ENCODE measurements at places on chromosomes 4 and X.

GRCh38 chrX:10618961-10619360 lies 1.4 kb downstream of the MID1 start:
- peaks cover 27% of the 10 kb centered on the region for H3K4me1 ChIP-seq
- DNase-seq, result peak; percentile 24
- no peak overlapping the region for H3K27ac ChIP-seq
- H3K27me3 ChIP-seq, result no peaks in the 10 kb centered on the region
- H3K36me3 ChIP-seq, result no peaks in the 10 kb centered on the region
- H3K4me3 ChIP-seq, result peak overlapping the region; percentile 67

DNA sequence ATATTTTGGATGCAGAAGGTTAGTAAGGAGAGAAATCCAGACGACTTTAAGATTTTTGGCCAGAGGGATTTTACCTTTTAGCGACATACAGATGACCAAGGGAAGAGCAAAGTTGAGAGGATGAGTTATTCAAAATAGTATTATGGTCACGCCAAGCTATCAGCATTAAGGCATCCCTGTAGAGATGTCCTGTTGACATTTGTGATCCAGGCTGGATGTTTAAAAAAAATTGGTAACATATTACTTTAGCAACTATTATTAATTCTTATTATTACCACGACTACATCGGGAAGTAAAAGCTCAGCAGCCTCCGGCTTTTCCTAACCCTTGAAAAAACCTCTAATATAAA lies 562 bp upstream of the OSTC start:
- H3K4me3 ChIP-seq, result peak overlapping the region; percentile 67
- H3K36me3 ChIP-seq, result peaks cover 24% of the 10 kb centered on the region
- no peaks in the 10 kb centered on the region for H3K27me3 ChIP-seq
- peak overlapping the region; percentile 97 for H3K27ac ChIP-seq
- H3K4me1 ChIP-seq, result peaks cover 7% of the 10 kb centered on the region
- DNase-seq, result no peak

DNA sequence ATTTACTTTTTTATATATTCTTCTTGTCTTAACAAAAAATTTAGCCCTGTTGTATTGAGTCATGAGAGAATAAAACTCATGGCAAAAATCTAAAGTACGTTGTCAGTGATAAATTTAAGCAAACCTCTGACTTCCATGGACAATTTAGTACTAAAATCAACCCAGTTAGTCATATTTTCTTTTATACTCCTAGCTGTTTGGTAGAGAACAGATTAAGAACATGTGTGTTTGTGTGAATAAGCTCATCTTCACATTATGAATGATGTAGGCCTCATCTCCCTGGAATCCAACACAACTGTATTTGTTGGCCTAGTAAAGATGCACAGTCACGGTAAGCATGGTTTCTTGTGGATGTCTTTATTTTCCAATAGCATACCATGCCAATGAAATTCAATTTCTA lies 40.8 kb upstream of the FAM47B start:
- H3K27ac ChIP-seq, result no peak overlapping the region
- no peaks in the 10 kb centered on the region for H3K27me3 ChIP-seq
- no peak overlapping the region for H3K4me3 ChIP-seq

DNA sequence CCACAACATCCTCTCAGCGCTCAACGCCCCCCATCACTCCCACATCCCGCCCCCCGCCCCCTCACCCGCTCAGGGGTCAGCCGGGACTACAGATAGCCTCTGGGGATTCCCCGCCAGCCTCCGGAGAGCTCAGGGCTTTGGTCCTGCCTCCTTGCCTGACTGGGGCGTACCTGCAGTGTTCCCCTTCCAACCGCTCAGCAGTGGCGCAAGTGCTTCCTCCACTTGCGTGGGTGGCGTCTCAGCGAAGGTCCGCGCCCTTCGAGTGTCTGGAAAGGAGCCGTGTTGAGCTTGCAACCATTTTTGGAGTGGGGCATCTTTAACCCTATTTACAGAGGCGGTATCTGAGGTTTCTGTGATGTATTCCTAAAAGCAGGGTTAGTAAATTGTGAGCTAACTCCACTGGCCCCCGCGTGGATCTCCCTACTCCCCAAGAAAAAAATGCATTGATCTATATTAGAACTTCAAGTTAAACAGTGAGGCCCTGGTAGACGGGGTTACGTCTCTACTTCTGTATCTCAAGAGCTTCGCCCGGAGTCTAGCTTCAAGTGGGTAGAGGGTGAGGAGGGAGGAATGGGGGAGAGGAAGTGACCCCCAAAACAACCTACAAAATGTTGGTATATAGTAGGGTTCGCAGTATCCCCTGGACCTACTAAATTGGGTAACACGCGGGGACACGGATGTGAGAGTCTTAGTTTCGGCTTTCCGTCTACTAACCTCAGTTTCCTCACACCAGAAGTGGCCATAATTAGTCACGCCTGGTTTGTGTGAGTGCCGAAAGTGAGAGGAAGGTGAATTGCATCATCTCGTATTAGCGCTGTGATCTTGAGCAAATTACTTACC lies 16.1 kb downstream of the NKX3-2 start:
- no peak overlapping the region for H3K27ac ChIP-seq
- H3K27me3 ChIP-seq, result no peaks in the 10 kb centered on the region
- no peaks in the 10 kb centered on the region for H3K36me3 ChIP-seq
- no peaks in the 10 kb centered on the region for H3K4me1 ChIP-seq

DNA sequence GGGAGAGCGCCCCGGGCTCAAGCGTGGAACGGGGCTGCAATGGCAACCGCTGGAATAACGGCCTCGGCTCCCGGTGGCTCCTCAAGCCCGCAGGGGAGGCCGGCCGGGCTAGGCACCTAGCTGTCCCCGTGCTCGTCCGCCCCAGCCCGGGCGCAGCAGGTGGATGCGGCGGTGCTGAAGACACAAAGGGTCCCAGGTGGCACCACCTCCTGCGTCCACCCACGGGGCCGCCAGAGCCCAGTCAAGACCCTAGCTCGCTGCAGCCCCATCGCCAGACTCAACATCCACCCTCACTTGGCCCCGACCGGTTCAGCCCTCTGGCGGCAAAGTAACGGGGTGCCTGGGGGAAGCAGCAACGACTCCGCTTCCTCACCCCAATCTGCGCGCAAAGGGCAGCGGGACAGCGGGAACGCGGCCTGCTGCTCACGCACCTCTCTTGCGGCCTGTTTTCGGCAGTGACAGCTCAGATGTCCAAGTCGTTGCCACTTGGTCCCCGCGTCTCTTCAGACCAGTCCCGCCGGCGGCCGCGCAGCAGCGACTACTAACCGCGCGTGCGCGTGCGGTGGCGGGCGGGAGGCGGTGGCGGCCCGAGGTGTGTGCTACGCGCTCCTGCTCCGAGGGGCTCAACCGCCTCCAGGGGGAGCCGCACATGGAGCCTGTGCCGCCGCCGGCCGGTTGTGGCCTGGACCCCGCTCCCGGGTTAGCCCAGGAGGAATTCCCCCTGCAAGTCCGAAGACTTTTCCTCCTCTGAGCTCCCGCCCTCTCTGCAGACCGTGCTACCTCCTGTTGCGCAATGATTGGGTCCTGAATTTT lies at the start of gene CLGN:
CLGN (minus strand) TSS at position 543 of the 813 bp plus-strand sequence. CDS start 14,570 bp downstream, outside the sequence.
- peaks cover 5% of the 10 kb centered on the region for H3K27me3 ChIP-seq
- H3K36me3 ChIP-seq, result no peaks in the 10 kb centered on the region
- H3K4me1 ChIP-seq, result peaks cover 12% of the 10 kb centered on the region
- no peak within 1 kb of the TSS for H3K27ac ChIP-seq
- peak within 1 kb of the TSS; percentile 47 for H3K4me3 ChIP-seq
